ENCODE measurements at places on chromosomes 1 and 21.
A peak's percentile ranks its signal among the peaks of the same experiment; 100 is the strongest.

DNA sequence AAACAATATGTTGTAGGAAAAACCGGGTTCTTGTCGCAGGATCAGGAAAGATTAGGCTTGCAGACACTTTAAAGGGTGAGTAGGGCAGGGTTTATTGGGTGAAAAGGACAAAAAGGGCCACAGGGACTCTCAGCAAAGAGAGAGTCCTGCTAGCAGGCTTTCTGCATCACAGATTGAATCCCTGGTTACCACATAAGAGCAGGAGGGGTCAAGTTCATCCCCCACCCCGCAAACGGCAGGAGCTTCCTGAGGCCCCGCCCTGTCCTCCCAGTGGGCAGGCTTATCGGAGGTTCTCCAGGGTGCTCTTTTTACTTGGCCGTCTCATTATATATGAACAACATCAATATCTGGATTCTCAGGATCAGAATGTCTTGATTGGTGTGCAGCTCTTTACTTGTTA is 47.7 kb downstream of the SYCP1 start:
- no peak for DNase-seq

DNA sequence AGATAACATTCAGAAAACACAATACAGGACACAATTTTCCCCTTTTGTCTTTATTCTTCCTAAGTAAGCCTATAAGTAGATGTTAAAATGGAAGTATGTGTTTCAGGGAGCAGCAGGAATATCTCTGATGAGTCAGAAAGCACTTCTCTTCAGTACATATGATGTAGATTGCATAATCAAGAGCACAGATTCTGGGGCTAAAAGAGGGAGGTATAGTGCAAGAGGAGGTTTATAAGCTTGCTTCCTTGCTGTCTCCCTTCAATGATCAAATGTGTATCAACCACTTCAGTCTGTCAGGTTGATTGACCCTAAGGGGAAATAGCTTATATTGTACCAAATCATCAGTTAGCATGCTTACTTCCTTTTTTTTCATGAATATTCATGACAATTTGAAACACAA is 822.8 kb downstream of the BRINP3 start:
- no peak for DNase-seq

DNA sequence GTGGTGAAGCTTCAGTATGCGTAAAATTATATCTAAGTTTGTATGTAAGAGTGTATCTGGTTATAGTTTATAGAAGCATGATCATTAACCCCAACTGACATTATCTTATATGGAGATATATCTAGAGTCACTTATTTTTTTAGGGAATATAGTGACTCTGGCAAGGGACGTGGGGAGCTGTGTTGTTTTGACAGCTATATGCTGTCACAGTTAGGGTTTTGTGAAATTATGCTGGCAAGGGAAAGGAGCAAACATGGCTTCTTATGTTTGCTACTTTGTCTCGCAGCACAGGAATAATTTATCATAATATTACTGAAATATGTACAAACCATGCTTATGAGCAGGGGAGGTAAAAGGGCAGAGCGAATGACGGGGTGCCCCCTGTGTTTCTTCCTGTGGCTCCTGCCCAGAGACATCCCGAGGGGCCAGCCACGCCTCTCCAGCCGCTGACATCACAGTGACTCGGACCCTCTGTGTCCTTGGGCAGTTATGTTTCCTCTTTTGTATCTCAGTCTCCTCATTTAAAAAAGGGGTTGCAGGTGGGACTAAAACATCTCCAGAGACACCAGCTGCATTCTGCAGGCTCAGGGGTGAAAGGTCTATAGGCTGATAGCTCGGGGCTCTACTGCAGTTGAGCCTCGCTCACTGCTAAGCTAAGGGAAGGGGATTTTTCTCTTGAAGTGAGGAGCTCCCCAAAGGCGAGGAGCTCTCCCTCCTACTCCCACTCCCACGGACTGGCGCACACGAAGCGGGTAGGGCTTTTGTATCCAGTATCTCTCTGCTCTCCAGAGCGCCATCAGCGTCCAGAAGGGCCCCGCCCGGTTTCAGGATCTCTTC is 14.9 kb downstream of the A3GALT2 start:
- DNase-seq: no peak

DNA sequence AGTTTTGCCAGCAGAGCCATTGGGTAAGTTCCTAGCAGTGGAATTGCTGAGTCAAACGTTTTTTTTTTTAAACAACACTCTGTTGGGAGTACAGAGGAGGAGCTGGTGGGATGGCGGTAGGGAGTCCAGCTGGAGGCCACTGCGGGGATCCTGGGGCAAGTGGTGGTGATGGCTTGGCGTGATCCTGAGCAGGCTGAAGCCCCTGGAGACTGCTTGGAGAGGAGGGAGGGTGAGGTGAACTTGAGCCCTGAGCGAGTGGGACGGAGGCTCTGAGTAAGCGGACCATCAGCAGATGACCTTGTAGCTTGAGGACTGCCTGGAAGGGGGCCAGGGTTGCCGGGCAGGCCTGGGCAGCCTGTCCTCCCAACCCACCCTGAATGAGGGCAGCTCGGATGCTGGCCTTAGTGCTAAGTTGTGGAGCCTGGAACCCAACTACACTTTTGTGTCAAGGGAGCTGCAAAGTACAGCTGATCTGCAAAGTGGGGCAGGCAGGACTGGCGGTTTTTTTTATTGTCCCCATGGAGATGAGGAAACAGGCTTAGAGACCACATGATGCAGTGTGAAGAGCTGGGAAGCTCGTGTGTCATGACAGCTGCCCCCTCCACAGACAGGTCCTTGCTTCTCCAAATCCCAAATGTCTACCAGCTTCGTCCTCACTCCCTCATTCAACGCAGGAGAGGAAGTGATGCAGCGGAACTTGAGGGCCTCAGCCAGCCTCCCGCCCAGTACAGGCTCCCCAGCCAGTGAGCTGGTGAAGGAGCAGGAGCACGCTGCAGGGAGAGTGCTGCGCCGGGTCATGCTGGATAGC is 20.2 kb downstream of the MRPL37 start:
- no peak for DNase-seq

GRCh38 chr1:6574818-6575217 is 5.0 kb upstream of the ZBTB48 start:
- no peak for DNase-seq

DNA sequence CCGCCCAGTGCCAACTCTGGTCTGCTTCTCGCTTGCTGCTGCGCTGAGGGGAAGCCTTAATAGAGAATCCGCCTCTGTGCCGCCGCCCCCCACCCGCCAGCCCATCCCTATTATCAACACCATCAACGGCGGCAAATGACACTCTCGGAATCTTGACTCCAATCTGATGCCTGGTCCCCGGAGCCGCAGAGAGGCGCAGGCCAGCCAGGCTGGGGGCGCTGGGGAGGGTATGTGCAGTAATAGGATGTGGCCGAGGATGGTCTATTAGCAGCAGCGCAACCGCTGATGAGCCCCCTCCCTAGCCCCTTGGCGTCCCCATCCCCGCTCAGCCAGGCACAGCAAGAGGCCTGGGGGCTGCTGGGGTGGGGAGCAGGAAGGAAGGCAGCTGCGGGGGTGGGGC is 15.1 kb upstream of the DMBX1 start:
- peak; percentile 74 for DNase-seq

DNA sequence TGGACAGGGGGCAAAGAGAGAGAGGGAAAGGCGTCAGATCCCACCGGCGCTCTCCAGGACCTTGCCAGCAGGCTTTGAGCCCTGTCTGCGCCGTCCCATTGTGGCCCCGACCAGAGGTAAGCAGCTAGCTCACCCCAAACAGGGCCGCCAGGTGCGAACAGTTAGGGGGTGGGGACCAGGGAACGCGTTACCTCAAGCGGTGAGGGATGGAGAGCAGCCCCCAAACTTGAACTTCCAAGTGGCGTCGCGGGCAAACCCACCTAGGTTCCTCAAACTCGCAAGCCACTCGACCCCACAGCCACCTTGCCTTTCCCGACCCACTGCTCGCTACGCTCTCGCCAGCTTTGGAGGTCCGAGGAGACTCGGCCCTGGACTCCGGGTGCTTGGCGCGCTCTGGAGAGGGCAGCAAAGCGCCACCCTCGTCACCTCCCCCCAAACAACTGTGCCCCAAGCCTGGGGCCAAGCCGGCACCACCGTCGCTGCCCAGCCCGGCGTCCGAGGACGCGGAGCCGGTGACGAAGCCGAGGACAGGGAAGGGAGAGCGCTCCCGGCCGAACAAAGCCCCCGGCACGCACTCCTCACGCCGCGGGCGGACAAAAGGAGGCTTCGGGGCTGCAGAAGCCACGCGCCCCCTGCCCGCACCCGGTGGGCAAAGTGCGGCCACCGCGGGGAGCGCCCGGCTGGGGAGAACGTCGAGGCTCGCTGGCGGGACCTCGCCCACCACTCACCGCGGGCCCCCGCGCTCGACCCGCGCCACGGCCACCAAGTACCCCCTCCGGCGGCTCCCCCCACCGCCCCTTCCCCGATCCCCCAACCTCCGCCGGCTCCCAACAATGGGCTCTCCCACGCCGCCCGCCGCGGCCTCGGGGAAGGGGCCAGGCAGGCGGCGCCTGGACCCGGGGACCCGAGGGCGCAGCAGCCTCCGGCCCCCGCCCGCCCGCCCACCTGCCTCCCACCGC is 976 bp downstream of the SSBP3 start:
- DNase-seq: no peak

- no peak for DNase-seq
Measured at GRCh38 chr1:110144366-110144765, 5.9 kb upstream of the SLC6A17 start.

GRCh38 chr1:165632491-165632890 is 1.5 kb downstream of the MGST3 start:
- no peak for DNase-seq

- DNase-seq: no peak
Measured at GRCh38 chr1:10504249-10504648, 29.5 kb downstream of the PEX14 start.

DNA sequence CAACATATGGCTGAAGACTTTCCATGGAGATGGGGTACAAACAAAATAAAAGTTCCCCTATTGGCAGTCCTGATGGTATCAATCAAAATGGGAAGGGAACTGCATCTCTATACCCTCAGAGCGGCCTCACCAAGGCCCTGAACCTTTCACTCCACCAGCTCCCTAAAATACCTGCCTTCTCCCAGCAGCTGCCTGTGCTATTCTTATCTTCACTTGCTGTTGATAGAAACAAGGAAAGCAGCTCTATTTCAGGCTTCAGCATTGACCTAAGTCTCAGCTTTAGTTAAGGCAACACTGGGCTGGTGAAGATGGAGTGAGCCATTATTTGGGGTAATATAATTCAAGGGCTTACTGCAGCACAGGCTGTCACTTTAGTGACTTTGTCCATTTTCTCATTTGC is 21.7 kb upstream of the PIGC start:
- no peak for DNase-seq

DNA sequence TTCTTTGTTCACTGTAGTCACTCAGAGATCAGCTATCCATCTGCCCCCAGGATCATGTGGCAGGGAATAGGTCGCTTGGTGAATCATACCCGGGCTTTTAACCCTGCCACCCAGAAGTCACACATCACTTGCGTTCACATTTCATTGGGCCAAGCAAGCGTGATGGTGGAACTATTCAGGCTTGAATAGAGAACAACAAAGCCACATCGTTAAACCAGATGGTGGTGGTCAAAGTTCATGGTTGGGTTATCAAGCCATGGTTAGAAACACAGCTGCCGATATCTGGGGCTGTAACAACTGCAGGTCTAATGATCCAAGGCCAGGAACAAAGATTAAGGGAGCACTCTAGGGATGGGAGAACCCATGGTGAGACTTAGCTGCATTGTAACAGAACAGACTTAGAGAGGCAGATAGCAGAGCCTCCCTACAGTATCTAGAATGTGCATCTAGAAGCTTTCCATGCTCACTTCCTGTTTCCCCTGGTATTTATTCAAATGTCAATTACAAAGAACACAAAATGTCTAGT is 40.0 kb upstream of the PTPRC start:
- DNase-seq: no peak

DNA sequence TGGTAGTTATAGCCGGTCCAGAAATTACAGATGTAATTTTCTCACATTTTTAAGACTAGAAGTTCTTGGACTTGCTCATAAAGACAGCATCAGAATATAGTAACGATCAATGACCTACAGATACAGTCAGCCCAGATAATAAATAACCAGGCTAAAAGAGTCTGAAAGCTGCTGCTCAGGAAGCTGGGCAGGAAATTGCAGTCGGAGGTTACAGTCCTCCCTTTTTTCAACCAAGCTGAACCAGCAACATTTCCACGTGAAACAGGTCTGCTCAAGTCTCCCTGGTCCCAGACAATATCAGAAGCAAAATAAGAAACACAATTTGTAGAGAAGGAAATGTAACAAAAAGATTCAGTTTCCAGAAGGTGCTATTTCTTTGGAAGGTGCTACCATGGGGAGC is 457.4 kb downstream of the SIPA1L2 start:
- DNase-seq: no peak

DNA sequence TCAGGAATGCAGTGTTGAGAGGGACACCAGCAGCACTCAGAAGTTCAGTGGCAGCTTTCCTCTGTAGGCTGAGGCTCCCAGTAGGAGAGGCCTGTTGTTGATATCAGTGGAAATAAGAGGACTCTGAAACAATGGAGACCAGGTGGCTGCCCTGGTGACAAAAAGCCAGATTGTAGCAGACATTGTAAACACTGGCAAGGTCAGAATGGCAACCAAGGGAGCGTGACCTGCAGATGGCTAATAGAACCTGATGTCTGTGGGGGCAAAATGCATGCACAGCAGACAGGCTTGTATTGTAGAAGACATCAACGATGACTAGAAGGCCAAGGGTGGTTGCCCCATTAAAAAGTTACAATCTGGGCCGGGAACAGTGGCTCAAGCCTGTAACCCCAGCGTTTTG is 53.1 kb upstream of the GPR37L1 start:
- no peak for DNase-seq

GRCh38 chr1:21667348-21668231 is 1.6 kb downstream of the RAP1GAP start:
- DNase-seq: no peak

GRCh38 chr1:245469006-245469405 is 314.2 kb downstream of the KIF26B start:
- DNase-seq: no peak

- no peak for DNase-seq
Measured at GRCh38 chr1:147071142-147071541, 101.1 kb downstream of the PRKAB2 start.

DNA sequence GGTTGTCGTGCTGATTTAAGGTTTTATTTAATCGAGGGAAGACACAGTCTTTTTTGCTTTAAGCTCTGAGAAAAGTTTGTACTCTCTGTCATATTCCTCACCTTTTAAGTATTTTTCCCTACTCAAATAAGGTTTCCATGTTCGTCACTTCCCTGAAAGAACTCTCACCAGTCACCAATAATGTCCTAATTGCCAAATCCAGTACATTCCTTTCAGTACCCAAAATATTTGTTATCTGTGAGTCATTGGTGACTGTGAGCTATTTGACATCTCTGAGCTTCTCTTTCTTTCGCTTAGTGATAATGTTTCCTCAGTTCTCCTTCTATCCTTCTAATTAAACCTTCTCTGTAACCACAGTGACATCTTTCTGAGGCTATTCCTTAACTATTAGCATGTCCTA is 874.2 kb upstream of the ADGRL2 start:
- no peak for DNase-seq

GRCh38 chr21:15003463-15004135 is 61.2 kb downstream of the NRIP1 start:
- no peak for DNase-seq

DNA sequence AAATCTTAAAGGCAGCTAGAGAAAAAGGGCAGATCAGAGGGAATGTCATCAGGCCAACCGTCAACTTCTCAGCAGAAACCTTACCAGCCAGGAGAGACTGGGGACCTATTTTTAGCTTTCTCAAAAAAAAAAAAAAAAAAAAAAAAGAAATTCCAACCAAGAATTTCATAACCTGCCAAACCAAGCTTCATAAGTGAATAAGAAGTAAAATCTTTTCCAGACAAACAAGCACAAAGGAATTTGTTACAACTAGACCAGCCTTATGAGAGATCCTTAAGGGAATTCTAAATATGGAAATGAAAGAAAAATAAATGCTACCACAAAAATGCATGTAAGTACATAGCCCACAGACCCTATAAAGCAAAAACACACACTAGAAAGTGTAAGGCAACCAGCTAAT is 267.7 kb downstream of the AKT3 start:
- no peak for DNase-seq

Data from NCI-H2227 treated with DMSO at 0.1 percent for 48 hours (cell line).